ENCODE measurements at places on chromosomes 11 and 22.

GRCh38 chr22:20621162-20621561, 113.8 kb downstream of the MED15 start:
- no peak for DNase-seq

GRCh38 chr11:26276798-26277424, 55.0 kb upstream of the ANO3 start:
- DNase-seq = peak; percentile 22

DNA sequence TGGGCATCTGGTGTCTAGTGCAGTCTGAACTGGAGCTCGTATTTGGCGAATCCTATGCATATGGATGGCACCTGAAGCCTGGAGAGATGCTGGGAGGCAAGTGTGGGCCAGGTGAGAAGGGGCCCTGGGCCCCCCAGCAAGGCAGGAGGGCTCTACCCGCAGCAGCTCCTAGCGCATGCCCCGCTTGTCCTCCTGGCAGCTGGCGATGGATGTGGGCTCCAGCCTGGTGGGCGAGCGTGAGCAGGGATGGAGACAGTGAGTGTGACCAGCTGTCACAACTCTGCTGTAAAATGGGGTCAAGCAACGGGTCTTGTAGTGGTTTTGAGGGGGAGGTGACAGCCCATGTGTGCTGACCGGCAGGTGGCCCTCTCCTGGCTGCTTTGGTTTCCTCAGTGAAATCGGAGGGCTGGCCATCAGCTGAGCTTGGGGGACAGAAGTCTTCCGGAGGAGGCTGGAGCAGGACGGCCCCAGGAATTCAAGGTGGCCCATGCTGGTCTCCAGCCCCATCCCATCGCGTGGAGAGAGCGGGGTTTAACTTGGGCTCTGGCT, 12.0 kb downstream of the FRMD8 start:
- DNase-seq = no peak

GRCh38 chr11:102527684-102528083, 2.9 kb downstream of the MMP7 start:
- DNase-seq = no peak

DNA sequence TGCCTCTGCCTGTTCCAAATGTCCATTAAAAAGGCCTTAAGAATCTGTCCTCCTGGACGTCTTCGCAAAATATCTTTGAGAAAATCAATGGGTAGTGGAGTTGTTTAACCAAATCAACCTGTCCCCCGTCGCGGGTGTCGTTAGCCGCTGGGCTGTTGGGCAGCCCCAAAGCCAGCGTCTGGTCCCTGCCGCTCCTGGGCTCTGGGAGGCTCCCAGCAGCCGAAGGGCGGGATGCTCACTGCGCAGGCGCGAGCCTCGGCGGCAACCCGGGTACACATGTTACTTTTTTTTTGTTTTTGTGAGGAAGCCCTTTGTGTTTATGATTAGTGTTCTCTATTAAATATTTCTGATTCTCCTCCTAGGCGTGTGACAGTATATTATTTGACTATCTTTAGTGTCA, 12.6 kb downstream of the MMP10 start:
- no peak for DNase-seq

- DNase-seq = no peak
Observed at GRCh38 chr11:12930850-12931249, 78.3 kb upstream of the RASSF10 start.

- DNase-seq = no peak
Observed at GRCh38 chr11:97617031-97617430, 1227.2 kb downstream of the JRKL start.

DNA sequence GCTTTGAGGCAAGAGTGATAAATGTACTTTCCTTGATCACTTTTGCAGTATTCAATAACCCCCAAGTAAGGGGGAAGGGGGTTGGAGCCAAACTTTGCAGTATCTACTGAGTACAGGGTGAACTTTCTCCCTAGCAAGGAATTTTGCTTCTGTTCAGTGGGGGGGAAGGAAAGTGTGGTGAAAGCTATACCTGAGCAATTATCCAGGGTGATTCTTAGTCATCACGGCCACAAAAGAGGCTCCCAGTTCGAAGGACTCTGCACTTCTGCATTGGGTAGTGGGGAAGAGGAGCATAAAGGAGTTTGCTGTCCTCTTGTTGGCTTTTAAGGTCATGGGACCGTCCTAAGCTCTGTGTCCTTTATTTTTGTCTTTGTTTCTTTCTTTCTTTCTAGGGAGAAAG, 346.5 kb upstream of the SYN3 start:
- DNase-seq = no peak

- no peak for DNase-seq
Observed at GRCh38 chr22:40001800-40002577, 7.2 kb downstream of the FAM83F start.

Data from COR-L47 (cell line).